ENCODE measurements at places on chromosomes 2 and 18. TPM values are rescaled to one million over a fixed set of nuclear protein-coding genes. Genes with fewer than 3 reads are reported as not detected.

DNA sequence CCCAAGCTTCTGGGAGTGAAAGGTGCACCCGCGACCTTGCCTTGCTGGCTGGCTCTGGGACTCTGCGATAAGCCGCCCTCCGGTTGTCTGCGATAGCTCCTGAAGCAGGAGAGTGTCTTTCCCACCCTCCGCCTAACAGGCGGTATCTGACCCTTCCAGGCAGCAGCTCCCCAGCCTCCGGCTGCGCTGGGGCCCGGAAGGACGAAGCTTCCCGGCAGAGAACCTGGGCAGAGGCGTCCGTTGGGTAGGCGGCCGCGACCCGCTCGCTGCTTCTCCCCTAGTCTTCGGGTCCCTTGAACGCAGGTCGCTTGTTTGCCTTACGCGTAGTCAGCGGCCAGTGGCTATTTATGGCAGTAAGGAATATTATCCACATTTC is 446 bp upstream of the RHBDD1 start:
- H3K4me3 ChIP-seq, result peak overlapping the region; percentile 92
- peaks cover 33% of the 10 kb centered on the region for H3K36me3 ChIP-seq
- H3K4me1 ChIP-seq, result peaks cover 53% of the 10 kb centered on the region
- H3K27ac ChIP-seq, result peak overlapping the region; percentile 98

GRCh38 chr2:125313806-125314205 is 1288.7 kb downstream of the CNTNAP5 start:
- H3K27me3 ChIP-seq, result no peaks in the 10 kb centered on the region
- no peak overlapping the region for H3K4me3 ChIP-seq
- H3K4me1 ChIP-seq, result no peaks in the 10 kb centered on the region
- H3K27ac ChIP-seq, result no peak overlapping the region
- no peak for DNase-seq

GRCh38 chr2:80105015-80105640 is 199.4 kb downstream of the LRRTM1 start:
- H3K36me3 ChIP-seq, result no peaks in the 10 kb centered on the region
- H3K4me1 ChIP-seq, result no peaks in the 10 kb centered on the region
- DNase-seq, result no peak

GRCh38 chr2:98474979-98475632 is 30.4 kb downstream of the INPP4A start:
- H3K4me3 ChIP-seq, result no peak overlapping the region
- peaks cover 97% of the 10 kb centered on the region for H3K4me1 ChIP-seq
- H3K27ac ChIP-seq, result no peak overlapping the region
- H3K27me3 ChIP-seq, result no peaks in the 10 kb centered on the region
- no peak for DNase-seq

- H3K36me3 ChIP-seq, result no peaks in the 10 kb centered on the region
- no peak for DNase-seq
- H3K27me3 ChIP-seq, result peaks cover 33% of the 10 kb centered on the region
- no peaks in the 10 kb centered on the region for H3K4me1 ChIP-seq
- no peak overlapping the region for H3K4me3 ChIP-seq
These were observed 10.1 kb downstream of the COL4A4 start for GRCh38 chr2:227153758-227154486.

DNA sequence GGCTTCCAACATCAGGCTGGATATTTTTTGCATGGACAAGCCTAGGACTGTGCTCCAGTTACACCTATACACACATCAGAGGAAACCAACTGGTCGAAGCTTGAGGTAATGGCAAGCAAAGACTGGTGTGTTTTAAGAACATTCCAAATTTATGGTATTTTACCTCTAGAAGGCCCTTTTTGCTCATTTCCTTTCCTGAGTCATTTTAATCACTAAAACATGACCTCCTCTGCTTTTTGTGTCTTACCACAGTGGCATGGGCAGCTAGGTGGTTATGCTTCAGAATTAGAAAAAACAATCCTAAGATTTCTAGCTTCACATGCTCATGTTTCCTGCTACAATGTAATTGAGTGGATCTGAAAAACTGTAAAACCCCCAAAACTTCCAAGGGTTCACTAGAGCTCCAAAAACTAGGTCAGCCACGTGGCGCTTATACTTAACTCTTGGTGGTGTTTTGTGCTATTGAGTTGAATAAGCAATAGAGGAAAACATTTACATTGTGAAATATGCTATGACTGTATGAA is 30.6 kb upstream of the CHRNA1 start:
- H3K4me3 ChIP-seq, result no peak overlapping the region
- no peak overlapping the region for H3K27ac ChIP-seq
- no peaks in the 10 kb centered on the region for H3K36me3 ChIP-seq
- DNase-seq, result peak; percentile 34
- peaks cover 4% of the 10 kb centered on the region for H3K27me3 ChIP-seq

DNA sequence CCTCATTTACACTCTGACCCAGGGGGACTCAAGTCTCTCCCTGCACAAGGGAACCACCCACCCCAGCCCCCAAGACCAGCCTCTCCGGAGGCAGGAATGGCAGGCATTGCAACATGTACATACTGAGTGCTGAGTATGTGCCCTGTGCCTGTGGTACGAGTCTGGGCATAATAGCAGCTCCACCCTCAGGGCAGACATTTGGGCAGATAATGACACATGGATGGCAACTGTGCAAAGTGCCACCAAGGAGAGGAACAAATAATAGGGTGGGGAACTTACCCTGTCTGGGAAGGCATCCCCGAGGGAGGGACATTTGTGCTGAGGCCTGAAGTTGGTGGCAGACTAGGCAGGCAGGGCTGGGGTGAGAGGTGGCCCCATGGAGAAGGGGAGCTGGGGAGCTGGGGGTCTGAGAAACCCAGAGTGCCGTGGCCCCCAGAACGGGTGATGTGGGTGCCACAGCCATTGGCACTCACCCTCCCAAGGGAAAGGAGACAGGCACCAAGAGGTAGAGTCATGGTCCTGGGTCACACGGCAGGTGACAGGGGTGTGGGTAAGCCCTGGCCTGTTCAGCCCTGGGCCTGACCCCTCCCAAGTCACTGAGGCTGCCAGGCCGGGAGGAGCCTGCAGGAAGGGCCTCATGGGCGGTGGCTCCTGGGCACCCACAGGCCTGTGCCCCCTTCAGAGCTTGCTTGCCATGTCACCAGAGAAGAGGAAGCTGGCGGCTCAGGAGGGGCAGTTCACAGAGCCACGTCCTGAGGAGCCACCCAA is 15.7 kb upstream of the GPR17 start:
- no peaks in the 10 kb centered on the region for H3K27me3 ChIP-seq
- H3K4me1 ChIP-seq, result peaks cover 30% of the 10 kb centered on the region
- no peak overlapping the region for H3K27ac ChIP-seq
- no peak overlapping the region for H3K4me3 ChIP-seq

- no peak overlapping the region for H3K4me3 ChIP-seq
- no peaks in the 10 kb centered on the region for H3K36me3 ChIP-seq
- no peak overlapping the region for H3K27ac ChIP-seq
- H3K4me1 ChIP-seq, result no peaks in the 10 kb centered on the region
- H3K27me3 ChIP-seq, result no peaks in the 10 kb centered on the region
These were observed 100.6 kb upstream of the APCDD1 start for GRCh38 chr18:10353791-10354190.

Gene UGT1A10
- total RNA-seq, result not detected

Gene NCKAP5
- total RNA-seq, result not detected

Gene SERPINB5
- total RNA-seq, result not detected

Gene TOGARAM2
- total RNA-seq, result 1.2 TPM

Gene RAD51AP2
- total RNA-seq, result not detected
